ENCODE measurements at places on chromosomes 2 and 18.

GRCh38 chr2:108927936-108928659 lies 60.9 kb downstream of the EDAR start:
- DNase-seq = peak; percentile 72

DNA sequence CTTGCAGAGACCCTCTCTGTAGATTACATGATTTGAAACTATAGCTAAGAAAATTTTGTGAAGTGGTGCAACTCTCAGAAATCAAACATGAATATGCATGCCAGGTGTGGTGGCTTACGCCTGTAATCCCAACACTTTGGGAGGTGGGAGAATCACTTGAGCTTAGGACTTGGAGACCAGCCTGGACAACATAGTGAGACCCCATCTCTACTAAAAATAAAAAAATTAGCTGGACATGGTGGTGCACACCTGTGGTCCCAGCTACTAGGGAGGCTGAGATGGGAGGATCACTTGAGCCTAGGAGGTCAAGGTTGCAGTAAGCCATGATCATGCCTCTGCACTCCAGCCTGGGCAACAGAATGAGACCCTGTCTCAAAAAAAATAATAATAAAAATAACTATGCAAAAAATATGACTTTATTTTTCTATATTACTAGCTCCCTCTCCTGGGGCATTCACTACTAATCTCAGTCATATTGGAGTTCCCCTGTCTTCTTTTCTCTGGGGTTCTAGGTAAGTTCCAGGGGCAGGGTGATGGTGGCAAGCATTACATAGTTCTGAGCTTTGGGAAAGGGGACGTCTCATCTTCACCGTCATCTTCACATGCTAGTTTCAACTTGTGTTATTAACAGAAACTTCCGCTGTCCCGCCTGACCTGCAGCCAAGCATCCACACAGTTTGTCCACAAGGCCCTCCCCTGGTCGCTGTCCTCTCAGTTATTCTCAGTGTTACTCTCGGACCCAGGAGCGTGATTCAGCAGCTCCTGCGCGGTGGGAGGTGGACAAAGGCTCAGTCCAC lies 96.8 kb upstream of the MBOAT2 start:
- DNase-seq = no peak

GRCh38 chr18:9628984-9629383 lies 14.6 kb upstream of the PPP4R1 start:
- DNase-seq = no peak

- DNase-seq = peak; percentile 16
These were observed 33.0 kb downstream of the LANCL1 start for GRCh38 chr2:210443527-210443926.

DNA sequence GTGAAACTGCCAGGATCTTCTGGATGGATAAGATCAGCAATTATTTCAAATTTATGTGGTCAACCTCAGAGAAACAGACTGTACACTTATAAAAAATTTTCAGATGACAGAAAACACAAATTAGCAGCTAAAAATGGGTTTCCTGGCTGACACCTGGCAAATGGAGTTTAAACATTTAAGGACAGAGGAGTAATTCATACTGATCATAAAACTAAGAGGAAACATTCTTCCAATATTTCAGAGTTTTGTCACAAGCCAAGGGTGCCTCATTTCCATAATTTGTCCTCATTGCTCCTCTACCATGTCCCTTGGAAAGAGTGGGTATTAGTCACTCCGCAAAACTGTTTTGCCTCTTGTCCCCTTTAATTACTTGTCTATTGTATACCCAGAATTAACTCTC lies 70.2 kb downstream of the TMEFF2 start:
- no peak for DNase-seq

- no peak for DNase-seq
These were observed 47.2 kb upstream of the XPO1 start for GRCh38 chr2:61585383-61585782.
